Substantia nigra (tissue), 51 donors: ENCODE measurements at places on chromosomes 11 and 22.

GRCh38 chr11:73197348-73197747 is 20.7 kb upstream of the P2RY2 start:
- no peak for DNase-seq

- DNase-seq: no peak
These were observed 60.5 kb downstream of the CYB5R2 start for GRCh38 chr11:7612661-7613393.

DNA sequence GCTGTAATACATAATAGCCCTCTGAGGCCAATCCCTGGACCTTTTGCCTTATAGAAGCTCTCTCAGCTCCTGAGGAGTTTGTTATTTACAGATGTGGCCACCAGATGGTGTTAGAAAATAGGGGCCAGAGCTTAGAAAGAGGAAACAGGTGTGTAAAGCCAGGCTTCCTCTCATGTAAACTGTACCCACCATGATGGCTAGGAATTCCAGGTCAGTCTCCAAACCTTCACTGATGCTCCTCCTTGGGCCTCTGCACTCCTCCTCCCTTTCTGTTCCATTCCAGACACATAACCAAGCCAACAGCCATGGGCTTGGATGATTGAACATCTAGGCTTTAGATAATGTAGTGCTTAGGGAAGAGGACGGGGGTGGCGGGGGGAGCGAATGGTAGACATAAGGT is 39.7 kb downstream of the USP35 start:
- no peak for DNase-seq

- peak; percentile 72 for DNase-seq
These were observed 1.0 kb upstream of the ROBO4 start for GRCh38 chr11:124898711-124899110.

- DNase-seq: no peak
These were observed 183.5 kb downstream of the KIRREL3 start for GRCh38 chr11:126817096-126817495.

DNA sequence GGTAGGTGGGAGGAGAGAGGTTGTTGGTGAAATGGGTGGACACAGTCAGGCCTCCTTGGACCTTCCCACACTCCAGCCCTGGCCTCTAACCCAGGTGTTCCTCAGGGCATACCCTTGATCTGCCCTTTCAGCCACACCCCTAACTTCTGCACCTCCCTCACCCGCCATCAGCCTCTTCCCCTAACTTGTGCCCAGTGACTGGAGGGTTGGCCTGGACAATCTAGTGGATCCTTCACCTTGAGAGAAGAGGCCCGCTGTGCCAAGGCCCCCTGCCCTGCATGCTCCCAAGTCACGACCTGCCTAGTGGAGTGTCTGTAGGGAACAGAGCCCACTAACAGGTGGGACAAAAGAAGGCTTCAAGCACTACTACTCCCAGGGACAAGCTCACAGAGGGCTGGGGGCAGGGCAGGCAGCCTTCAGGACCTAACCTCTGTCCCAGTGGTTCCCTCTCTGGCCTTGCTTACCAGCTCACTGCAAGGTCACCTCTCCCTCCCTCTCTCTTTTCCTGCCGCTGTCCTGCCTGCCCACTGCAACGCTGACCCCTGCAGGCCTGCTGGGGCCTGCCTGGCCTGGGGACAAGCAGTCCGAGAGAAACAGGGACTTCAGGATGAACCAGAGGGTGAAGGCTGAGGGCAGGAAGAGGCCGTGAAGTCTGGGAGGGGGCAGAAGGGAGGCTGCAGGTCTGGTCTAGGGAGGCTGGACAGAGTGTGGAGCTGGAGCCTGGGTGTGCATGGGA is 3.3 kb downstream of the SYT7 start:
- DNase-seq: no peak
